Putamen (tissue), 1 donor: ENCODE measurements at places on chromosomes 4 and X.

DNA sequence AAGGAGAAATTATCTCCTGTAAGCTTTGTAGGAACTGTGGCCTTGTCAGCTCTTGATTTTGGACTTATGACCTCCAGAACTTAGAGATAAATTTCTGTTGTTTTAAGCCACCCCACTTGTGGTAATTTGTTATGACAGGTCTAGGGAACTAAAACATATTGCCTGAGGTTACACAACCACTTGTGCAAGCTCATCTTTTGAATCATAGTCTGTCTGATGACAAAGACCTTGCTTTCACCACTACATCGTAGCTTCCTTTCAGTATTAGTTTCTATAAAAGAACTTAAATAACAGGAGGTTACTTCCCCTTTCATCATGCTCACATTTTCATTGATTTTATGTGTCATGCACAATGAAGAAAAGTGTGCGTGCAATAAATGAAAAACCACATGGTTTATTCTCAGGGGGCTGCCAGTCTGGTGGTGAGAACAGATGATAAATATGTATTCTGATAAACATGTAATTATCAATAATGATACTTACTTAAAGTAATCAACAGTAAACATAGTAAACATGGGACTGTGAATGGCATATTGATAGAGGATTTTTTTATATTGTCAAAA lies 690.0 kb upstream of the HS3ST1 start:
- no peak for DNase-seq

DNA sequence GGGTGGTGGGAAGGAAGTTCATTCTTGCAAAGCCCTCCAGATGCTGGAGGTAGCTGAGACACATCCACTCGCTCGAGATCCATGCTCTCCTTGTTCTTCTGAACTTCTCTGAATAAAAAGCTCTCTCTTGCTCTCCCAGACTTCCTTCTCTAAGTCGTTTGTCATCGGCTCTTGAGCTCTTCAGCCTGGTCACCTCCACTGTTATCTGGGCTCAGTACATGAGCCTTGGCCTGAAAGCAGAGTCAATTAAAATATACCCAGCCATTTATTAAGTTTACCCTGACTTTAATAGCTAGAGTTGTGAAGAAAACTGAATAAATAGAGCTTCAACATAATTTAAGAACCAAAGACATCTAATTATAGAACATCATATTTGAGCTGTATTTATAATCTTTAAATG lies 99.0 kb downstream of the CPE start:
- DNase-seq = no peak

GRCh38 chrX:30870572-30870971 lies 18.5 kb downstream of the TAB3 start:
- no peak for DNase-seq

- no peak for DNase-seq
These were observed 10.3 kb upstream of the AKAP17A start for GRCh38 chrX:1581132-1581531.

GRCh38 chr4:70954032-70954431 lies 39.4 kb upstream of the DCK start:
- DNase-seq = no peak

GRCh38 chr4:94523617-94524016 lies 71.9 kb downstream of the PDLIM5 start:
- DNase-seq = no peak

DNA sequence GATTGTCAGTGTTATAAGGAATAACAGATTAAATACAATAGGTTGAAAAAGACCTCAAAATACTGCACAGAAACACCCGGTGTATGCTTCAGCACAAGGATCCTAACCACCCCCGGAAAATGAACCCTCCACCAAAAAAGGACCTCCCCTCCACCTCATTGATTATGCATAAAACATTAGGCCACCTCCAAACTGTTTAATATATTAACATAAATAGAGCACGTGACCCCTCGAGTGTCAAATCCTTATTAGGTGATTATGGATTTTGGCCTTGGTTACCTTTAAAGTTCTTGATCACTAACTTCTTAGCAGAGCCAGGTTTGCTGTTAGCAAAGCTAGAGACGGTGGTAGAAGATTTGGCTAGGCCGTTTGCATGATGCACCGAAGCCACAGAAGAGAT lies 958 bp downstream of the CUL4B start:
- peak; percentile 18 for DNase-seq
